ENCODE measurements at places on chromosomes 2 and 18.
A peak's percentile ranks its signal among the peaks of the same experiment; 100 is the strongest.

DNA sequence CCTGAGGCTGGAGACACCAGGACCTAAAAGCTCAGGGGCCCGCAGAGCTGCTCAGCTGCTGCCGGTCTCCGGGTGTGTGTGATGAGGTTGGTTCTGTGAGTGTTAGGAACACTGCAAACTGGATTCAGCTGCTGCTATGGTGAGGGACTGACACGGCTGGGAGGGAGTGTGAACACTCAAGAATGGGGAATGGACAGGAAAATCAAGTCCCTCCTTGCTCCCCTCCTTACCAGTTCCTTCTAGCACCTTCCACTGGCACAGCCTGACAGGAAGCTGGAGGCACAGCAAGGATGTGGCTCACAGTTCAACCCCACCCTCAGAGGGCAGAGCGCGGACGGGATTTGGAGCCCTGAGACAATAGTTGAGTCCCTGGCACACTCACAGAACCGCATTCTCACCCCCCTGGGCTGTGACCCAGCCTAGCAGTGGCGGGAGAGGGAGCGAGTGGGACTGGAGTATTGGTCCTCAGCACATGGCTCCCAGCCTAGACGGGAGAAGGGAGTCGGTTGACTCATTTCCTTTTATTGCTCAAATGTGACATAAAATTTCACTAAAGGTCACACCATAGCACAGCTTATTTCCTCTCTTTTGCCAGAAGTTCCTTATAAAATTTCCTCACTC lies 42.5 kb downstream of the LRRC30 start:
- ATAC-seq: no peak

DNA sequence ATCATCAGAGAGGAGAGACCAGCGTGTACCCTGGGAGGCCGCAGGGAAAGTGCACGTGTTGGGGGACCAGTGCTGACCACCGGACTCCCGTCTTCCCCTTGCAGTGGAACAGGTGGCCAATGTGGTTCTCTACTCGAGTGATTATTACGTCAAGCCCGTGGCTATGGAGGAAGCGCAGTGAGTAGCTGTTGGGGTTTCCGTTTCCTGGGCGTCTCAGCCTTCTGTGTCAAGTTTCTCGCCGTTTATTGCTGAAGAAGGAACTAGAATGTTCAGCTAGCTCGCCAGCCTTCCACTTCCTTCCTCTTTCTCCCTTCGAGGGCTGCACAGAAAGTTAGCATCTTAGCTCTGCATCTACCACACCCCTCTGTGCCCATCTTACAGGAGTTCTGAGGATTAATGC lies 22.8 kb upstream of the DGKD start:
- ATAC-seq: peak; percentile 95

DNA sequence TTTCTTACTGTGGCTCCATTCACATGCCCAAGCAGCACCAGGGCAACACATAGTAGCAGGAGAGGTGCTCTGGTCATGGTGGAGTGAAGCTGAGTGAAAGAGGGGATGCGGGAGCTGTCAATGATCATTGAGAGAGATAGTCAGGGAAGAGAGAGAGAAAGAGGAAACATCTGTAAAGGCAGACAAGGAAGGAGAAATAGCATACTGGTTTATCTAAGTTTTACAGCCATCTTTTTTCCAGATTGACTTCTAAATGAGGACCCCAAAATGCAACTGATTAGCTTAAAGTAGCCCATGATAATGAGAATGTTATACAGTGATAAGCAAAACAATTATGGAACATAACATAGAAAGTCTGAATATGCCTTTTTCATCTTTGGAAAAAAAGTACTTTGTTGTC lies at the start of gene C2orf66:
TSS of gene C2orf66 (minus strand) at position 96 of the 400 bp plus-strand sequence. CDS start at position 77, 19 bp downstream.
- ATAC-seq: no peak

GRCh38 chr2:29255004-29255403 lies 139.8 kb downstream of the CLIP4 start:
- no peak for ATAC-seq

Data from activated T-helper 17 cell treated with anti-CD3 and anti-CD28 coated beads, Interleukin-2, amount 50 U/mL, for 72 hours (primary cell).